ENCODE measurements at places on chromosomes 11 and 22. TPM values are rescaled to one million over a fixed set of nuclear protein-coding genes. Genes with fewer than 3 reads are reported as not detected.

DNA sequence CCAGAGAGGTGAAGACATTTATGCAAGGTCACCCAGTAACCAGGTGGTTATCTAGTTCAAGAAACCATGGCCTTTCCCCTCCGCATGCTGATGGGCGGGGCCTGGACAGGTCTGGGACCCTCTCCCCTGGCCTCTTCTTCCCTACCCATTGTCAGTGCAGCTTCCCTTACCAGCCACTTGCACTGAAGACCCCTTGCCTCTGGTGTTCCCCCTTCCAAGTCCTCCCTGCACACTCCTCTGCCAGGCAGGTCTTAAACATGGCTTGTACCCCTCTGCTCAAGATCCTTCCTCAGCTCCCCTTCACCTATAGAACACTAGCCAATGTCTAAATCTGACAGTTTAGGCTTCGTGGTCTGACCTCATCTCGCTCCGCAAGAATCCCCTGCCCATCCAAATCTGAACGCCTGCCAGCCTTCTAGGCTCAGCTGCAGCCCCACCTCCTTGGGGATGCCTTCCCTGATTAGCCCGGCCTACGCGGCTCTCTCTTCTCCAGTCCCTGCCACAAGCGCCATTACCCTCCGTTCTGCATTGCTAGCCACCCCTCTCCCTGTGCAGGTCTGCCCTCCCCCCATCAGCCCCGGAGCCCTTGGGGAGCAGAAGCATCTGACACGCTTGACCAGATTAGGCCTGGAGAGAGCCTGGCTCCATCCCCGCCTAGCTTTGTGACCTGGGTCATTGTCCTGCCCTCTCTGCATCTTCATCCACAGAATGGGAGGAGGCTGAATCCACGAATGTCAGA is 213.8 kb downstream of the DSCAML1 start:
- DNase-seq, result no peak

Gene SPCS2
- 101 TPM for polyA plus RNA-seq

Gene DGCR6
- 0.37 TPM for polyA plus RNA-seq

Gene CALCA
- polyA plus RNA-seq, result not detected

Data from ovary (tissue), 10 donors.